ENCODE measurements at places on chromosomes 7 and 10.

DNA sequence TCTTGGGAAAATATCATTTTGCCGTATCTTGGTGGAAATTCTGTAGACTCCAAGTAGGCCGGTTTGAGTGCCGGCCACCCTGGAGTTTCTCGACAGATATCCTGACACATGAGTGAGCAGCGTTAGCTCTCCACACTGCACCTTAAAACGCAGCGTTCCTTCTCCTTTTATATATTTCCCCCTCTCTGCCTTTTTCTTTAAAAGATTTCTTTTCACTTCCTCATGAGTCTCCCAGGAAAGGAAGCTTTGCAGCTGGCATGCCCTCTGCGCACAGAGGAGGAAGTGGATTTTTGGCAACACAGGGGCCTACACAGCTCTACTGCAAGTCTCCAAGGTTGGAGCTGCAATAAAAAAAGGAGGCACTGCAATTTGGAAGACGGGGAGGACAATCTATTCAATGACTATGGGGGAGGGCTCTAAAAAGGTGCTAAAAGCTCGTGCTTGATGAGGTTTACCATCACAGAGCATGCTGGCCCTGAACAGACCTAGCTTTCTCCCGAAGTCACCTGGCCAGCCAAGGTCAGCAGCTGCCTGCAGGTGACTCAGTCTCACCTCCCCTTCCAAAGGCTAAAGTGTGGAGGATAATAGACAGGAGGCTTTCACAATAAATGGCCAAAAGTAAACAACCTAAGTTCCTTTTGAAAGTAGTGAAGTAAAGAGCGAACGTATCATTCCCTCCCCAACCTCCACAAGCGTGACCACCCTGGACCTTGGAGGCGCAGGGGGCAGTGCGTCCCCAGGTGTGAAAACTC lies 252.8 kb downstream of the ZMYND11 start:
- no peak for DNase-seq

DNA sequence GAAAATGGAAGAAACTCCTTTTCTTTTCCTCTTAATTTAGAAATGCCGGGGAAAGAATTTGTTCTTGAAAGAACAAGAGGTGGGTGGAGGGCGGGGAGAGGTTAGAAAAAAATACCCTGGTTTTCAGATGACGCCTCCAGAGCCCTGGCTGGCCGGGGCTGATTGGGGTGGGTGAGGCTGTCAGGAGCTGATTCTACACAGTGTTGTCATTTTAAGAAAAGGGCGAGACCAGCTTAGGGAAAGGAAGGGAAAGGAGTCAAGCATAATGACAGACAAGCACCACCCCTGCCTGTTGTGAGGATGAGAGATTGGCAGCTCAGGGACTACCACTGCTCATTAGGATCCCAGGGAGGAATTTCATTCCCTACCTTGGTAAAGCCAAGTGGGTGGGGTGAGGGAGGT lies 9.9 kb upstream of the FAM180A start:
- DNase-seq, result no peak

DNA sequence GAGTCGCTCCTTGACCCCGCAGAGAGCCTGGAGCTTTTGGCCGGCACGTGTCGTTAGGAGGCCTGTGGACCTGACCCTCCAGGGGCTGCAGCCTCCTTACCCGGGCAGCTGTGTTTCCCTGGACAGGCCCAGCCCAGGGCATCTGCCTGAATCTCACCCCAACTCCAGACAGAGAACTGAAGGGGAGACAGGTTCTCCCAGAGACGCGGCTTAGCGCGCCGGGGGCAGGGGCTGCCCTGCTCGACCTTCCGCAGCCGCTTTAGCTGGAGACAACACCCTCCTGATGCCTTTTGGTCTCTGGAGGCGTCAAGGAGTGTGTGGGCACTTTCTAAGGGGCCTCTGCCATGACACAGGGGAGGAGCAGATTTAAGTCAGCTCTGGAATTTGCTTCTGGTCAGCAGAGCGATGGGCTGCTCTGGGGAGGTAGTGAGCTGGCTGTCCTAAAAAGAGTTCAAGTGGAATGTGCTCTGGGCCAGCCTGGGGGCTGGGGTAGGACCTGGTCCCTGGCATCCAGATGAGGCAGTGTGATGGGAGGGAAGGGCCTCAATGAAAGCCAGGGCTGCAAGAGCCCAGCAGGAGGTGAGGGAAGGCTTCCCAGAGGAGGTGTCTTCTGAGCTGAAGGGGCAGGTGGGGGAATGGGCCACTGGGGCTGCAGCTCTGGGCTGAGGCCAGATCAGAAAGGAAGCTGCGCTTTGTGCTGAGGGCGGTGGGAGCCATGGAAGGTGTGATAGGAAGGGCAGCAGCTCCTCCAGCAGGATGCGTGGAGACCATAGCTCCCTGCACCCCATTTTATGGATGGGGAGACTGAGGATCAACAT lies 5.8 kb downstream of the GRIFIN start:
- DNase-seq, result no peak

- no peak for DNase-seq
Measured at GRCh38 chr7:40405991-40406390, 271.2 kb downstream of the SUGCT start.

GRCh38 chr7:134388336-134389019 lies 70.4 kb downstream of the AKR1B1 start:
- no peak for DNase-seq

DNA sequence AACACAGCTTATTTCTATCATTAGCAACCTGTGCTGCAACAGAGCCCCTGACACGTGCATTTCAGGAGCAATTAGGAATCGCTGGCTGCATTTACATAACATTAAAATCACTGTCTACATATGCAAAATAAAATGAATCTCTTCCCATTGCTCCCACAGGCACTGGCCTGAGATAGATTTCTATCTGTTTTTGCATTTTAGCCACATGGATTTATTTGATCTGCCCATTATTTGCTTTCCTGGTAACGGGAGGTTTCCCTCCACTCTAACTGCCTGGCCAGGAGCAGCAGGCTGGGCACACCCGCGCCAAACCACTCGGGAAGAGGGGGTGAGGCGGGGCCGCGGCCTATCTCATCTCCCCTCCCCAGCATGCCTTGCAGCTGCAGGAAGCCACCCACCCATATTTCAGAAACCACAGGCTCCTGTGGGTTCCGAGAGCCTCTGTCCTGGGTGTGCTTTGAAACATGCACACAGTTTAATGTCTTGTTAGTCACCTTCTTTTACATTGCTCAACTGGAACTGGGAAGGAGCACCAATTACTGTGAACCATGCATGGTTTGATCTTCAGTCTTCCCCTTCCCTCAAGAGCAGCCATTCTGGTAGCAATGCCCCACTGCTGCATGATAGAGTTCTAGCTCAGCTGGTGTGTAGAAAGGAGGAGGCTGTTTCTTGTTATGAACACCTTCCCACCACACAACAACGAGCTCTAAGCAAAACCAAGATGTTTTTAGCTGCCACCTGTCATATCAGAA lies 37.7 kb upstream of the IKZF1 start:
- DNase-seq, result peak; percentile 92

- no peak for DNase-seq
Measured at GRCh38 chr10:65033957-65034356, 1512.8 kb downstream of the REEP3 start.

- no peak for DNase-seq
Measured at GRCh38 chr10:122910310-122910709, at the start of gene FAM24A. Gene FAM24A, plus strand, starts transcription at chr10:122910610. Its CDS starts 1,025 bp downstream, at chr10:122911635.

- no peak for DNase-seq
Measured at GRCh38 chr10:119274519-119275045, 67.2 kb downstream of the GRK5 start.
